Panc1 (cell line): ENCODE measurements at places on chromosomes 12 and 14. TPM values are rescaled to one million over a fixed set of nuclear protein-coding genes. Genes with fewer than 3 reads are reported as not detected.

Gene SERPINA4
- total RNA-seq: 0.10 TPM

GRCh38 chr12:54749191-54749818 is 101.1 kb upstream of the DCD start:
- H3K27ac ChIP-seq: no peak overlapping the region
- H3K4me3 ChIP-seq: no peak overlapping the region
- peak; percentile 36 for DNase-seq
- H3K27me3 ChIP-seq: no peaks in the 10 kb centered on the region

Gene GOLGA5
- total RNA-seq: 22.3 TPM

GRCh38 chr14:91464615-91465205 is 45.4 kb downstream of the PPP4R3A start:
- H3K27ac ChIP-seq: no peak overlapping the region
- H3K4me1 ChIP-seq: no peaks in the 10 kb centered on the region
- peaks cover 43% of the 10 kb centered on the region for H3K36me3 ChIP-seq
- H3K4me3 ChIP-seq: no peak overlapping the region
- no peak for DNase-seq

Gene CD69
- total RNA-seq: 0.98 TPM

- no peaks in the 10 kb centered on the region for H3K27me3 ChIP-seq
- H3K4me1 ChIP-seq: peaks cover 10% of the 10 kb centered on the region
- H3K4me3 ChIP-seq: no peak overlapping the region
- peak overlapping the region; percentile 52; the same call in 1 of the 2 replicates for H3K27ac ChIP-seq
These were observed 10.2 kb upstream of the BHLHE41 start for GRCh38 chr12:26135010-26135420.

Gene VRK1
- total RNA-seq: 26.5 TPM

DNA sequence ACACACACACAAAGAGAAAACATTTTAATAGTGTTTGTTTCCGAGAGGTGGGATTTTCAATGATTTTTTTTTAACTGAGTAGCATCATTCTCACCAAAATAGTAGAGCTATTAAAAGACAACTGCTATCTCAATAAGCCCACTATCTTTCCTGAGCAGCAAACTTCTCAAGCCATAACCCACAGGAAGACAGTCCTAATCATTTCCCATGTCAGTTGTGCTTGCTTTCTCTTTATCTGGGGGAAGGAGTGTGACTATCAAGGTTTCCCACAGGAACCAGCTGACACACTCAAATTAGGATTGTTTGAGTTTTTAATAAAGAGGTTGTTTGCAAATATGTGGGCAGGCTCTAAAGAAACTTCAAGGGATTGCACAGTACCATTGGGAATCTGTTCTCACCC is 4.9 kb upstream of the MAX start:
- DNase-seq: no peak
- H3K4me3 ChIP-seq: no peak overlapping the region
- 0 out of 2 replicates have a peak, but pooled peaks cover 2% of the 10 kb centered on the region for H3K4me1 ChIP-seq
- no peaks in the 10 kb centered on the region for H3K36me3 ChIP-seq
- H3K27ac ChIP-seq: no peak overlapping the region

Gene REP15
- 1.9 TPM for total RNA-seq

DNA sequence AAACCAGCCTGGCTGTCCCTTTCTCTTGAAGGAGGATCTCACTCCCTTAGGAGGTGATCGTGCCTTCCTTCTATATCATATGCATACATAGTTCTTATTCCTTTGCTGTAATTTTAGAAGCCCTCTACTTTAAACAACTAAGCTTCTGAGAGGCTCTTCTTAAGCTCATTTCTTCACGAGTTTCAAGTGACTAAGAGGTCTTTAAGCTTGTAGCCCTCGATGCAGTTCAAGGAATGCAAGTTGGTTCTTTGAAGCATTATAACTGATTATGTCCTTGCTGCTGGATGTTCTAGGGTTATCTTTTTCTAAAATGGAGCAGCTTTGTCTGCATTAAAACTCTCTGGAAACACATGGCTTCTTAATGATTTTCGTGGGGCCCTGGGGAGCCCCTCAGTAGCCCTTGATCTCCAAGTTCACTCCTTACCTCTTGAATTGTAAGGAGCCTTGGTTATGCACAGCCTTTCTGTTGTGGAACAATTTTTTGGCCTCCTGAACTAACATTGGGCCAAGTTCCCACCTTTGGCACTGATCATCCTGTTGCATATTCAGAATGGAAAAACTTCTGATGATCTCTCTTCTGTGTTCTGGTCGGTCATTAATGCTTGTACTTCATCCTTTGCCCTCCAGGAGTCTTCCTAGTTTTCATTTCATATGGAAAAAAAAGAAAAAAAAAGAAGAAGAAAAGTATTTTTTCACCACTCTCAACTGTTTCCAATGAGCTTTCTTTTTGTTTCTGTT is 12.6 kb downstream of the RASSF8 start:
- peaks cover 42% of the 10 kb centered on the region for H3K4me1 ChIP-seq
- no peak for DNase-seq
- H3K27me3 ChIP-seq: no peaks in the 10 kb centered on the region
- no peaks in the 10 kb centered on the region for H3K36me3 ChIP-seq

DNA sequence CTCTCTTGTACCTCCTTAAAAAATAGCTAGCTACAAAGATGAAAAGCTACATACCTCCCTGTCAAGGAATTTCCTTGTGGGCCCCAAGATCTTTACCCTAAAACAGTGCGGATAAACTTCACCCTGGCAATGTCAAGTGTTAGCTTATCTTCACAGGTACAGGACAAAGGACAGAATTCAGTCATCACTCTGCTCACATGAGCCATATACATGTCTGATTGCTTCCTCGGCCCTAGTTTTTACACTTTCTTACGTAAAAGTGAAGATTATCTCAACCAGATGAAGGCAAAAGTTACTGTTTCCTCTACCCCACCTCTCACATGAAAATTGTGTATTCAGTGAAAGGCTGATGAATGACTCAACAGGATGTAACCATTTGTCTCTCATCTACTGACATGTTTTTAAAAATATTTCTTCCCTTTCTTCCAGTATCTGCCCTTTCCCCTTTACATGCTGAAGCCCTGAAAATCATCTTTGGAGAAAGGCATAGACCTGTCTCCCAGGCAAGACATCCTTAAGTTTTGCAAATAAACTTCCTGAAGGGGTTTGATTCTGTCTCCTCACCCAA is 890.1 kb downstream of the GALC start:
- H3K36me3 ChIP-seq: no peaks in the 10 kb centered on the region
- no peak overlapping the region for H3K4me3 ChIP-seq
- H3K4me1 ChIP-seq: no peaks in the 10 kb centered on the region
- no peak for DNase-seq
- no peaks in the 10 kb centered on the region for H3K27me3 ChIP-seq

GRCh38 chr12:26696613-26697092 is 136.3 kb downstream of the ITPR2 start:
- H3K4me3 ChIP-seq: peak overlapping the region; percentile 2; the same call in 1 of the 2 replicates
- no peak for DNase-seq
- H3K4me1 ChIP-seq: peaks cover 35% of the 10 kb centered on the region
- 0 out of 2 replicates have a peak, but pooled peaks cover 2% of the 10 kb centered on the region for H3K36me3 ChIP-seq
- H3K27ac ChIP-seq: peak overlapping the region; percentile 76
- no peaks in the 10 kb centered on the region for H3K27me3 ChIP-seq

- no peaks in the 10 kb centered on the region for H3K4me1 ChIP-seq
- no peaks in the 10 kb centered on the region for H3K36me3 ChIP-seq
- H3K27ac ChIP-seq: no peak overlapping the region
- peaks cover 8% of the 10 kb centered on the region for H3K27me3 ChIP-seq
- no peak overlapping the region for H3K4me3 ChIP-seq
These were observed 10.7 kb downstream of the TBX5 start for GRCh38 chr12:114395233-114395632.

DNA sequence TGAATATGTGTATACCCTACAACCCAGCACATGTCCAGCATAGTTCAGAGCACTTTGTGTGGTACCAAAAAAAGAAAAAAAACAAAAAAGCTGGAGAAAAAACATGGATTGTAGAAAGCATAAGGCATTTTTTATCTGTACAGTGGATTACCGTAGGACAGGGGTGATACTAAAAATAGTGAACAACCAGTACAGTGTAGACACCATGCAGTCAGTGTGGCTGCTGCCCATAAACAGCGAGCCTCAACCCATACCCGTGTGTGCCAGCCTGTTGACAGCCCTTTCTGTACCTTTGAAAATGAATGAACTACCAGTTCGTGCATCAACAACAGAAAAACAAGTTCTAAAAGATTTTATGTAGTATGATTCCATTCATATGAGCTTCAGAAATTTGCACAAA is 25.1 kb downstream of the RASSF8 start:
- H3K27me3 ChIP-seq: no peaks in the 10 kb centered on the region
- H3K4me1 ChIP-seq: peaks cover 45% of the 10 kb centered on the region
- no peak overlapping the region for H3K27ac ChIP-seq
- no peak for DNase-seq

Gene CIROP
- not detected for total RNA-seq

DNA sequence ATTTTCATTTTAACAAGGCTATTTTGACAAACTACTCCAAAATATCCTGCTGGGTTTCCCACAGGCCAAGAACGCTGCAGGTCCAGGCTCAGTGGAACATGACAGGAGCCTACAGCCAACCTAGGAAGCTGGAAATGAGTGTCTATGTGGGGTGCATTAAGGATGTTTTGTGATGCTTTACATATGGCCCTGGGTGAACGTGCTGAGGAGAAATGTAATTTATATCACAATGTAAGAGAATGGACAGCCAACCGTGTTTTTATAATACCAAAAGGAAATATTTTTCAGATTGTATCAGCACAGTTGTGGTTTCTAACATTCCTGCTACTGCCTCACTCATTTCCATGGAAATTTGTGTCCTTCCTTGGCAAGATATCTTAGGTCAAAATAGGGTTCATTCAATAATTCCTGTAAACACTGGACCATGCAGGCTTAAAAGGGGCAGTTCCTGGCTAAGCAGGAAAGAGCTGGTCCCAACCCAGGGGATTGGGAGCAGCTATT is 51.5 kb downstream of the ST8SIA1 start:
- no peaks in the 10 kb centered on the region for H3K36me3 ChIP-seq
- H3K4me1 ChIP-seq: no peaks in the 10 kb centered on the region

DNA sequence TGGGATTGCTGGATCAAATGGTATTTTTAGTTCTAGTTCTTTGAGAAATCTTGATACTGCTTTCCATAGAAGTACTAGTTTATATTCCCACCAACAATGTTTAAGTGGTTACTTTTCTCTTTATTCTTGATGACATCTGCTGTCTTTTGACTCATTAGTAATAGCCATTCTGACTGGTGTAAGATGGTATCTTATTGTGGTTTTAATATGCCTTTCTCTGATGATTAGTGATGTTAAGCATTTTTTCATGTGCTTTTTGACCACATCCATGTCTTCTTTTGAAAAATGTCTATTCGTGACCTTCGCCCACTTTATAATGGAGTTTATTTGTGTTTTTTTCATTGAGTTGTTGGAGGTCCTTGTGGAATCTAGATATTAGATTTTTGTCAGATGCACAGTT is 865.7 kb downstream of the SLC6A15 start:
- H3K4me1 ChIP-seq: no peaks in the 10 kb centered on the region
- DNase-seq: no peak
- H3K4me3 ChIP-seq: no peak overlapping the region
- no peaks in the 10 kb centered on the region for H3K27me3 ChIP-seq
- H3K36me3 ChIP-seq: no peaks in the 10 kb centered on the region
- H3K27ac ChIP-seq: no peak overlapping the region

Gene MMAB
- 58.6 TPM for total RNA-seq

Gene PROX2
- not detected for total RNA-seq

DNA sequence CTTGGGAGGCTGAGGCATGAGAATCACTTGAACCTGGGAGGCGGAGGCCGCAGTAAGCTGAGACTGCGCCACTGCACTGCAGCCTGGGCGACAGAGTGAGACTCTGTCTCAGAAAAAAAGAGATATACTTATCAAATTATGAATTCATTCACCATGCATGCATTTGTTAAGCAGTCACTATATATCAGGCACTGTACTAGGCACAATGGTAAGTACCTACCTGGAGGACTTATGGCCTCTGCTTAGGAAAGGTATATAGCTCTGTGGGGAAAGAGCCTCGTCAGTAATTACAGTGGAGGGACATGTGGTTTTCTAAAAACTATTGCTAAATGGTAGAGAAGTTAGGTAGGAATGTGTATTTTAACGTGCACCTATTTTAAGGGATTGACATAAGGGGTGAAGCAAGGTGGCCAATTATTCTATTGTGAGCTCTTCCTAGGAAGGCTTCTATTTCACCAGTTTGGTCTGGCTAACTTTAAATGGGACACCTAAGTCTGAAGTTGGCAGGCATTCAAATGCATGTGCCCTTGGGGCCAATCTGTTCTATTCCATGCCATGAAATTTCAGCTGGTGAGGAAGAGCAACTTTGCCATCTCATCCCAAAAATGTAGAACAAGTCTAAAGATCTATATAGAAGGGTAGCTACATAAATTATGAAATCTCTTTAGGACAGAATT is 15.0 kb downstream of the TCP11L2 start:
- DNase-seq: no peak
- H3K4me1 ChIP-seq: no peaks in the 10 kb centered on the region
- no peak overlapping the region for H3K4me3 ChIP-seq
- H3K36me3 ChIP-seq: no peaks in the 10 kb centered on the region

DNA sequence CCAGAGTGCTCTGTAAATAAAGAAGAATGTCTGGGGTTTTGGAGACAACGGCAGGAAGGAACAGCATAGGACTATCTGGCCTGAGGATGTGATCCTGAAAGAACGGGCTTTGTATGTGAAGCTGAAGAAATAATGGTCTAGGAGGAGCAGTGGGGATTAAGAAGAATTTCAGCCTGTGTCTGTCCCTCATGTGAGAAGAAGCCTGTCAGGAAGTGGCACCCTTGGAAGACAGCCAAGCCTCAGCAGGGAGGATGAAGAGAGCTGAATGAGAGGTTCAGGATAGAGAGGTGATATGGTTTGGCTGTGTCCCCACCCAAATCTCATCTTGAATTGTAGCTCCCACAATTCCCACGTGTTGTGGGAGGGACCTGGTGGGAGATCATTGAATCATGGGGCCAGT is 56.9 kb upstream of the TCL1A start:
- no peak for DNase-seq
- no peaks in the 10 kb centered on the region for H3K36me3 ChIP-seq
- no peaks in the 10 kb centered on the region; the same call in 1 of the 2 replicates for H3K27me3 ChIP-seq
- no peak overlapping the region for H3K27ac ChIP-seq
- H3K4me3 ChIP-seq: no peak overlapping the region
- H3K4me1 ChIP-seq: no peaks in the 10 kb centered on the region

Gene ULK1
- total RNA-seq: 72.1 TPM

GRCh38 chr14:24246765-24247212 is 4.4 kb upstream of the TINF2 start:
- no peak overlapping the region for H3K27ac ChIP-seq
- H3K36me3 ChIP-seq: peaks cover 1% of the 10 kb centered on the region; the same call in 1 of the 2 replicates
- H3K27me3 ChIP-seq: no peaks in the 10 kb centered on the region

Gene PDZRN4
- total RNA-seq: not detected

- no peak for DNase-seq
- no peak overlapping the region for H3K4me3 ChIP-seq
- no peaks in the 10 kb centered on the region for H3K4me1 ChIP-seq
- no peak overlapping the region for H3K27ac ChIP-seq
- no peaks in the 10 kb centered on the region for H3K27me3 ChIP-seq
- H3K36me3 ChIP-seq: no peaks in the 10 kb centered on the region
These were observed 735.2 kb upstream of the TBX3 start for GRCh38 chr12:115419145-115419646.

- peaks cover 2% of the 10 kb centered on the region; the same call in 1 of the 2 replicates for H3K36me3 ChIP-seq
- no peaks in the 10 kb centered on the region for H3K27me3 ChIP-seq
- H3K4me1 ChIP-seq: no peaks in the 10 kb centered on the region
- no peak overlapping the region for H3K4me3 ChIP-seq
These were observed 17.6 kb upstream of the SRP54 start for GRCh38 chr14:34964977-34965764.

Gene SHMT2
- 67.1 TPM for total RNA-seq
